ENCODE measurements at places on chromosomes 7 and 10. TPM values are rescaled to one million over a fixed set of nuclear protein-coding genes. Genes with fewer than 3 reads are reported as not detected.

The PCLO gene
- 0.45 TPM for total RNA-seq

The ANKRD7 gene
- total RNA-seq, result 0.18 TPM

The ADAM22 gene
- total RNA-seq, result 0.38 TPM

The ZNF25 gene
- total RNA-seq, result 7.7 TPM

The CTAGE15 gene
- 0.38 TPM for total RNA-seq

The ELMO1 gene
- 38.6 TPM for total RNA-seq

The TMEM229A gene
- not detected for total RNA-seq

The NKX1-2 gene
- total RNA-seq, result not detected

The SPDYE9 gene
- not detected for total RNA-seq

The CRYGN gene
- total RNA-seq, result not detected

The RBP3 gene
- total RNA-seq, result not detected

The TACC2 gene
- total RNA-seq, result 10.5 TPM

The GPR146 gene
- 40.0 TPM for total RNA-seq

The TWIST1 gene
- 2.8 TPM for total RNA-seq

The PPIA gene
- 1,538 TPM for total RNA-seq

The NKX2-3 gene
- total RNA-seq, result not detected

The NEUROG3 gene
- total RNA-seq, result not detected

The TDRD1 gene
- total RNA-seq, result not detected

The ACSM6 gene
- not detected for total RNA-seq

The NUTM2B gene
- 0.09 TPM for total RNA-seq

The TEX36 gene
- total RNA-seq, result not detected

The MMD2 gene
- total RNA-seq, result not detected

The SBDS gene
- total RNA-seq, result 66.7 TPM

The CTBP2 gene
- total RNA-seq, result 87.1 TPM

The PAPOLB gene
- under 0.01 TPM for total RNA-seq

The GNGT1 gene
- not detected for total RNA-seq
